ENCODE measurements at places on chromosomes 3 and 15.

GRCh38 chr15:60372756-60373155 lies 25.0 kb downstream of the ANXA2 start:
- DNase-seq: no peak

DNA sequence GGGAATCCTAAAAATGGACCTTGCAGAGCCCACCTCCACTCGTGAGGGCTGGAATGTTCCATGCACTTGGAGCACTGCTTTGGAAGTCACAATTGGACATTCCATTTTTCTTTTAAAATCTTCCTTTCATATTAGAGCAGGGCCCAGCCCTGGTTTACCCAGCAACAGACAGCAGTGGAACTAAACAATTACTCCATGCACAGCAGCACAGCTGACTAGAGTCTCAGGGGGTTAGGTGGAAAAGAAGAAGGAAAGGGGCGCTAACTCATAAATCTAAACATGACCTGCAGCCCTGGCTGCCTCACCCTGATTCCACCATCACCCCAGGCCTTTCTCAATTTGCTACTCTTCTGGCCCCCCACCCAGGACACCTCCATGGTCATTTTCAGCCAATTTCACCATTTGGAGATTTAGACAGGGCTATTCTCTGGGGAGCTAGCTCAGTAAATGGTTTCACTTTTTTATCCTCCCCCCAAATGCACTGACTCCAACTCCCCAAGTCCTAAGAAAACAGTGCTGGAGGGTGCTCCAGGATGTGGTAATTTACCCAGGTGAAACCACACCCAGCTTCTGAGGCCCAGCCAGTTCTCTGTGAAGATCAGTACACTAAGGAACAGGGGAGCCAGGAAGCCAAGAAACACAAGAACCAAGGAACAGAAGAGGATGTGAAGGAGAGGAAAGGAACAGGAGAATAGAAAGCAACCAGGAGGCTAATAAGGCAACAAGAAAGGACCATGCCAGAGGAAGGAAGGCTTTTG lies 1.6 kb upstream of the LRRC31 start:
- no peak for DNase-seq

DNA sequence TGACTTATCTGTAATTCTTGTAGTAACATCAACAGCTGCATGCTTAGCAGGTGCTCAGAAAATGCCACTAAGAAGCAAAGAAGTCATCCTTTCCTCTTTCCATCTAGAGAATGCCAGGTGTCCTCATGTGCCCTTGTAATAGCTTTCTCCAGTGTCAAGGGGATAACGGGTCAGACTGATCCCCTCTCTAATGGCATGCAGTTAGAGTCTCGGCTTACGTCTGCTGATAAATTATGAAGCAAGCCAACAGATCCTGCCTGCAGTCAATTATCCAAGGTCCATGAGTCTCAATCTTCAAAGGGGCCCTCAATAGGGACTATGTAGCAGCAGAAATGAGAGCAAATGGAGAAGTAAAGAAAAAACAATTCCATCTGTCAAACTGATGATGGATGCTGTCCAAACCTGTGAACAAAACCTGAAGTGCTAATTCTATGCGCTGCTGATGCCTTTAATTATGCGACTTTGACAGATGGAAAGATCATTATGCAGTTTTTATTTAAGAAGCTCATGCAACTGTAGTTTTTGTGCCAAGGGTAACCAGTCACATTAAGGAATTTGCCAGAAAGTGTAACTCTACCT lies 162.8 kb upstream of the PEX5L start:
- DNase-seq: no peak

GRCh38 chr3:190517687-190518086 lies 3.8 kb downstream of the IL1RAP start:
- no peak for DNase-seq

- DNase-seq: no peak
These were observed 34.5 kb downstream of the ZBTB11 start for GRCh38 chr3:101642441-101642840.

DNA sequence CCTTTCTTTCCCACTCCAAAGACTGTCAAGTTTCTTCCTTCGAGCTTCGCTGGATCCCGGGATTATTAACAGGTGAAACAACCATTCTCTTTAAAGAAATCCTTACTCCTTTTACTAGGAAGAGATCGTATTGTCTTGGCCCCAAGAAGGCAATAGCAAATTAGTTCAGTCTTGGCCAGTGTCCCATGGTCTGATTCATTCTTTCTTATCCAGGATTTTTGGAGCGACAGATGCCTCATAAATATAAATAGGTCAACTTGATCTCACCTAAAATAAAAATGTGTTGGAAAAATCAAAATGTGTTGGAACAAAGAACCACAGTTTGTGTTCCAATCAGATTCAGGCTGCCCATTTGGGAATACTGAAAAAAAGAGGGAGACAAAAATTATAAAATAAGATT lies 140.1 kb upstream of the TMEM108 start:
- DNase-seq: no peak

DNA sequence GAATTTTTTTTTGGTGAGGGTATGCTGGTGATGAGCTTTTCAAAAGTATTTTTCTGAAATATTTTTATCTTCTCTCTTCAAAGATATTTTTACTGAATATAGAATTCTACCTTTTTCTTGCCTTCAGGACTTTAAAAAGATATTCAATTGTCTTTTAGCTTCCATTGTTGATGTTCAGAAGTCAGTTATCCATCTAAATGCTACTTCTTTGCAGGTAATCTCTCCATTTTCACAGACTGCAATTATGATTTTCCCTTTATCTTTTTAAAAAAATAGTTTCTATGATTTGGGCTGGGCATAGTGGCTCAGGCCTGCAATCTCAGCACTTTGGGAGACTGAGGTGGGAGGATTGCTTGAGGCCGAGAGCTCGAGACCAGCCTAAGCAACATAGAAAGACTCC lies 222.4 kb downstream of the IL20RB start:
- no peak for DNase-seq

DNA sequence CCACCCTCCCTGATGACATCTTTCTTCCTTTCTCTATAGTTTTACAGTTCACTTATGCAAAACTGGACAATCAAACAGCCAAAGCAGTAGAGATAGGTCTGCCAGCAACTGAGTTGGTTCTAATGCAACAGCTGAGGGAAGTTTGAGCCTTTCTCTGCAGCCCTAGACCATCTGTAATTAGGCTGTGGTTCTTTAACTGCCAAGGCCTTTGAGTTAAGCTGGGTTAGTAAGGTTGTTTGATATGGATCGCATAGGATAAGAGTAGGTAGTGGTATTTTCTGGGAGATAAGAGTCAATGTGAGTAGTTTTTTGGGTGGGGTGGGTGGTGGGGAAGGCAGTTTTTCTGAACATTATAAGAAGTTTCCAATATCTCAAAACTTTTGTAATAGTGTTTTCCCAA lies 3.0 kb downstream of the RPL39L start:
- no peak for DNase-seq

- DNase-seq: no peak
These were observed 50.7 kb upstream of the CCR2 start for GRCh38 chr3:46303240-46303639.

DNA sequence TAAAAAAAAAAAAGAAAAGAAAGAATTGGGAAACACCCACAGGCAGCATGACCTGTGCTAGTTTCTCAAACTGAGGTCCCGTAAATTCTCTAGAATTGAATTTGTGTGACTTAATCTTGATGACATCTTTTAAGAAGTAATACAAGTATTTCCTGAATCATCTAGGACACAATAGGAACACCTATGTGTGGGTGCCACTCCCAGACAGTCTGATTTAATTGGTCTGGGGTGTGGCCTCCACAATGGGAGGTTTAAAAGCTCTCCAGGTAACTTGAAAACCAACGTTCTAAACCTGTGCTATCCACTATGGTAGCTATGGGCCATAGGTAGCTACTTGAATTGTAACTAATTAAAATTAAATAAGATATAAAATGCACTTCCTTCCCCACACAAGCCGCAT lies 28.1 kb downstream of the CFAP92 start:
- no peak for DNase-seq

- DNase-seq: no peak
These were observed 100.3 kb downstream of the ADCY5 start for GRCh38 chr3:123348471-123349200.

DNA sequence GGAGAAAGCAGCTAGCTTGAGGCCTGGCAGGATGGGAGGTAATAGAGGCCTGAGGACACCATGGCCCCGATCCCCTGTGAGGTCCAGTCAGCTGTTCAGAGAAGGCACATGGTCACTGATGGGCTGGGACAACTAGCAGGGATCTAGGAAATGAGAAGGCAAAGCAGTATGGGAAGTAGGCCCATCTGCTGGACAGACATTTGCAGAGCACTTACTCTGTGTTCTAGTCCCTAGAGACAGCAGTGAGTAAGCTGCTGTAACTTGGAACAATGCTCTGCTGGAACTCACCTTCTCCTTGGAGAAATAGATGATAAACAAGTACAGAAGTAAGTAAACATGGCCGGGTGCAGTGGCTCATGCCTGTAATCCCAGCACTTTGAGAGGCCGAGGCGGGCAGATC lies 7.1 kb downstream of the ECE2 start:
- no peak for DNase-seq

DNA sequence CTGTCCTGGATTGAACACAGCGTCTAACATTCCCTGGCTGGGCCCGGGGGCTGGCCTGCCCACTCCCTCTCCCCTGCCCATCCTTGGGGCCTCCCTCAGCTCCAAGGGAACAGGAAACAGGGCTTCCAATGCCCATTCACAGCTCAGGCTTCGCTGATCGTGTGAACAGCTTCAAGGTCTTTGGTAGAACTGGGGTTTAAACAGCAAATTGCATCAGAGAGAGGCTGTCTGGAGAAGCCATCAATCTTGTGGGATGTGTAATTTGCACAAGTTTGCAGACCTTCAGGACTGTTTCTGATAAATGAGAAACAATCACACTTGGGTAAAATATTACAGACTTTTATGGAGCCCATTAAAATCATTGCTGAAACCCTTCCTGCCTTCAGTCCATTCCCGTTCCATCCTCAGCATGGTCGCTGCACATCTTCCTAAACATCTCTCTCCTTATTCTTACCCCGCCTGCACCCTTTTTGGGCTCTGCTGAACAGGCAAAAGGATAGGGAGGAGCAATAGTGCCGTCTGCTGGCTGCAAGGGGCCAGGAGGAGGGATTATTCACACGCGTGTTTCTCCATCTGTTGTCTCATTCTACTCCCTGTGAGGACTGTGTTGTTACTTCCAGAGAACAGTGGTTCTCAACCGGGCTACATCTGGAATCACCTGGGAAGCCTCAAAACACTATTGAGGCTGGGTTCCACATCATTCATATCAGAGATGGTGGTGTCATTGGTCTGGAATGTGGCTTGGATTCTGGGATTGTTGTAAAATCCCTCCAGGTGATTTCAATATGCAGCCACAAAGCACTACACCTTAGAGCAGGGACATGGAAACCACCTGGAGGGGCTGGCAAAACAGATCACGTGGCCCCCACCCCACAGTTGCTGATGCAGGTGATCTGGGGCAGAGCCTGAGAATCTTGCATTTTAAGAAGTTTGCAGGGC lies 116.3 kb downstream of the CLSTN2 start:
- DNase-seq: no peak

DNA sequence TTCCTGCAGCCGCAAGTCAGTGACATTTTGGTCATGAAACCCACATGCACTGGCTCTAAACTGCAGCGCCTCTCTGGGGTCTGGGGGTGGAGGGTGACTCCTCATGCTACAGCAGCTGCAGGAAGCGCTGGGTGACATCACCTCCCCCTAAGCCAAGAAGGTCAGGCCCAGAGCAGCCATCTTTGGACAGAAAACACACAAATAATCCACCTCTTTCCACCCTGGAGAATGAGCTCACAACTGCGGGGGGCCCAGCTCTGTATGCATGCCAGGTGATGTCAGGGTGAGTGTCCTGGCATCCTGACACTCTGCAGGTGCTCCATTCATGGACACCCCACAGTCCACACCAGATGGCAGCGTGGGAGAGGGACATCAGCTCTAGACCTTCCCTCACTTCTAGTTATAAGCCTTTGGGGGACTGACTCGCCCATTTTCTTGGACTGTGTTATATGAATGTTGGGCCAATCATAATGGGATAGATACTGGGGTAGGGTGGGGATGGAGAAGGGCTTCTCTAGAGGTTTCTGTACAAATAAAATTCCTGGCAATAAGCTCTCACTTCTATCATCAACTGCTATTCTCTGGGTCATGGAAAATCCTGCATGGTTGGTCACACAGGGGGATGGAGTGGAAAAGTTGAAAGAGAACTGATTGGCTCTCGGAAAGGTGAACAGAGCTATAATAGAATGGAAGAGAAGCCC lies 70.7 kb upstream of the THBS1 start:
- DNase-seq: no peak

DNA sequence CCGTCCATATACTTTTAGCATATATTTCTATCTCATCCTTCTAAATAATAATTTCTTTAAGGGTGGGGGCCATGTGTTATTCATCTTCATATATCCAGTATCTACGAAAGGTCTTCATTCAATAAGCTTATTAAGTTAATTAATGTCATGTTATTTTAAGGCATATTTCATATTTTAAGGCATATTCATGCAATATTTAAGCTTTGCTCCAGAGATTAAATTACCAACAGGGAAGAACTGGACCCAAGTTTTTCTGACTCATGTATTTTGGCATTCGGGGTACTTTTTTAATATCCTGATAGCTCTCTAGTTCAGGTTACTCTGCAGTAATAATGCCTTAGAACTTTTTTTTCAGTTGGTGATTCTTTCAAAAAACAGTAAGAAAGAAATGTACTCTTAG lies 27.4 kb downstream of the PHC3 start:
- no peak for DNase-seq

- no peak for DNase-seq
These were observed 438.9 kb upstream of the ARRDC4 start for GRCh38 chr15:97521381-97522285.

GRCh38 chr15:25687276-25687675 lies 175.9 kb downstream of the ATP10A start:
- DNase-seq: no peak

DNA sequence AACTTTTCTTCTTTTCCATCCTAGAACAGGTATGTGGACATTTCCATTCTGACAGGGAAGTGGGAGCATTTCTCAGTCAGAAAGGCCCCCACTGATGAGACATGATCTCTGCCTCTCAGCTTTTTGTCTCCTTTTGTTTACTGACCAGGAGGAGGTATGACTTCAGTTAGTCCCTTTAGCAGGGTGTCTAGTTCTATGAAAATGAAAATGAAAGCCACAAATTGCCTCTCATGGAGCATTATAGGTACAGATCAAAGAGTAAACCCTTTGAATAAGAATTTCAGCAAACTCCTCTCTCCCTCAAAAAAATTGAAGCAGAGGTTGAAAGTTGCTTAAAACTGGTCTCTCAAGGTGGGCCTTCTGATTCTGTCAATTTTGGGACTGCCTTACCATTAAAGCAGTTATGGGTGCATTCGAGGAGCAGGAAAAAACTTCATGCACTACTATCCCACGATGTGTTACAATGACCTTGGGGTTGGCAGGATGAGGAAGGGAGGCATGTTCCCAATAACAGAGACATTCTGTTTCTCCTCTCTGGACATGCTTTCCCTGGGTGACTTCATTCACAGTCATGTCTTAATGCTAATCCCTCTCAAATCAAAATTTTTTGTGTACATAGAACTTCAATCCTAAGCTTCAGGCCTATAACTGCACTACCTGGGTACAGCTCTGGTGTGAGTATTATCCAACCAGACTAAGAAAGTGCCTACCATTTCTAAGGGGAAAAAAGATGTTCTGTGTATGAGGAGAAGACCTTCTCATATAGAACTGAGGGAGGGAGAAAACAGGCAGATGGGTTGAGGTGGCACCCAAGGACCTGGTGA lies 50.6 kb upstream of the TBC1D23 start:
- DNase-seq: no peak

- no peak for DNase-seq
These were observed 34.3 kb downstream of the STT3B start for GRCh38 chr3:31567036-31567435.

GRCh38 chr15:42011074-42011473 lies 9.8 kb downstream of the PLA2G4E start:
- DNase-seq: no peak
